ENCODE measurements at places on chromosomes 16 and 17.

DNA sequence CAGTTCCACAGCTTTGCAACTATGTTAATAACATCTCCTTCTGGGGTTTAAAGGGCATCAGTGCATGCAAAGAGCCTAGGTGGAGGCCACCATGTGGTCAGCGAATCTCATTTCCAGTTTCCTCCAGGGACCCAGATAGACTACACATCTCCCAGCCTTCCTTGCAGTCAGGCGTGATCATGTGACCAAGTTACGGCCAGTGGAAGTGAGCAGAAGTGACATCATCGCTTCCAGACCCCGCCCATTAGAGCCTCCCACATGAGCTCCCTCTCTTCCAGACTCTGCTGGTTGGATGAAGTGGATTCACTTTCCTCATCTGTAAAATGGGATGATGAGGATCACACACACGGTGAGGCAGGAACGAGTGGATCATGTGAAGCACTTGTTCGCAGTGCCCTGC is 27.4 kb upstream of the KDM8 start:
- DNase-seq, result no peak

- DNase-seq, result no peak
These were observed 4.7 kb downstream of the ZNF598 start for GRCh38 chr16:2004795-2005517.

- DNase-seq, result peak; percentile 35
These were observed 120.2 kb downstream of the METRNL start for GRCh38 chr17:83199500-83200201.

DNA sequence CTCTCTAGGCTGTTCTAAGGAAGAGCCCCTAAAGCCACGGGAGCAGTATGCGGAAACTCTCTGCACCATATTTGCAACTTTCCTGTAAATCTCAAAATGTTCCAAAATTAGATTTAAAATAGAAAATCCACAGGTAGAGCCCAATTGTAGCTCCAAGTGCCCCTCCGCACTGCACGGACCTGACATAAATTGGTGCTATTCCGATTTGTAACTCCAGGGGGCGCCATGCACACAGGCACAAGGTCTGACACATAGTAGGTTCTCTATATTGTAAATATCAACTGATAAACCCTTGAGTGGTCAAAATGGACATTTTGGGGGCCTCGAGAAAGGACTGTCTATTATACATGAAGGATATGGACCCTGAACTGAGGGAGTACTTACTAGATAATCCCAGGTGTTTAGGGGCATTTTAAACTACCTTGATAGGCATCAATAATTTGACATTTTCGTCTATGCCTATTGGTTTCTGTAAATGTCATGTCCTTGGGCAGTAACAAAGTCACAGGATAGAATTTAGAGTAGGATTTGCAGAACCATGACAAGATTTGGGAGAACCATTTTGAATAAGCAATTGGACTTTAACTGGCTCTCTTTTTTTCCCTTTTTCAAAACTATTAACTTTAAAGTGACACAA is 36.6 kb upstream of the TMEM132E start:
- peak; percentile 21 for DNase-seq

DNA sequence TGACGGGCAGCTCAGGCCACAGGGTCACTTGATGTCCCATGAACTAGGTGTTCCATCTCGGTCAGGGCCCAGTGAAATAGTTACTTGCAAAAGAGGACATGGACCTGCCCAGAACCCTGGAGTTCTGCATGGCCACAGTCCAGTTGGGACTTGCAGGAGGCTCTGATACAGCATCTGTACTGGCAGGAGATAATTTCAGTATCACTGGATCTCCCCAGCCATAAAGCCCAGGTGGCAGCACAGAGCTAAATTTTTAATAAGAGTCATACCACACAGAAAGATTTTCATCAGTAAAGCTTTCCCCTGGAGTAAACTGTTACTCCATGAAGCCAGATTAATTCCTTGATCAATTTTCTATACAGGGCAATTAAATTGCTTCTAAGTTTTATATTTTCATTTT is 18.0 kb upstream of the SLC16A5 start:
- DNase-seq, result no peak

- no peak for DNase-seq
These were observed 24.5 kb downstream of the STXBP4 start for GRCh38 chr17:54992797-54993639.

DNA sequence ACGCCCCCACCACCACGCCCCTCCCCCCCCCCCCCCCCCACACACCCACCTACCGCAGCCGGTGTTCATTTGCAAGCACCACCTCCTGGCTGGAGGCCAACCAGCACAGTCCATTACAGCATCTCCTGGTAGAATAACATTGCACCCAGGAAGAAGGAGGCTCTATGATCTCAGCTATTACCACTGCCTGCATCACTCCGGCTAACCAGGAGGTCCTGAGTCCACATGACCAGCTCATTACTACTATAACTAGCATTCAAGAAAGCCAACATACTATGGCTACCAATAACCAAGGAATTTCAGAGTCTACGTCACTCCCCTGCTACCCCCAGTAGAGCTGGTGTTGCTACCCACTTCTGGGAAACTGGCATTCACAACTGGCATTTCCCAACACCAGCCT is 81.1 kb upstream of the ALOX12 start:
- DNase-seq, result no peak

DNA sequence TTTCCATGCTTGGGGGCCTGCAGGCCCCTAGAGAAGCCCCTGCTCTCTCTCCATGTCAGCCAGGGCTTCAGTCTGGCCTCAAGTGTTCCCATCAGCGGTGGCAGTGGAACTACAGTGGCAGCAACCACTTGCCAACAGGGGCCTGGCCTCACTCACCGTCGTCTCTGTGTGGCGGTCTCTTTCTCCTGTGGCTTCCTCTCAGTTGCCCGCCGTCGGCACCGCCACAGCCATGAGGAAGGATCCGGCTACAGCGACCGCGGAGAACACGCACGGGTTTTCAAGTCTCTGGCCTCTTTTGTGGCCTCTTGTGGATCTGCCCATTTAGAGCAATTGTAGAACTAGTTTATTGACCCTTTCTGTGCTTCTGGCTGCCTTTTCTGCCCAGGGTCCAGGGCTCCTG is 8.5 kb downstream of the ARMC7 start:
- no peak for DNase-seq

DNA sequence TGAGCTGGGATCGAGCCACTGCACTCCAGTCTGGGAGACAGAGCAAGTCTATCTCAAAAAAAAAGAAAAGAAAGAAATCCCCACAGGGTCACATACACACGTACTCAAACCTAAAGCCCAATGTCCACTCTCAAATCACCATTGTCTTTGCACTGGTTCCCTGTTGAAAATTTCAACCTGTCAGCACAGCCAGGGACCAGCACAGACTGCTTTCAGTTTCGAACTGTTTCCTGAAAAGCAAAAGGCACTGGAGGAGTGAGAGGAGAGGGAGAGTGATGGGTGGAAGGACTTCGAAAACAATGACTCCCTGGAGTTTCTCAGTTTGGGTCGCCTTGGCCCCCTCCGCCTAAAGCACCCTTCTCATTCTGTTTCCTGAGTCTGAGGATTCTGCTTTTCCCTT is 9.0 kb upstream of the CD300C start:
- DNase-seq, result no peak

- DNase-seq, result no peak
These were observed 22.2 kb upstream of the PIK3R6 start for GRCh38 chr17:8889458-8890210.

GRCh38 chr17:69579961-69580677 is 165.6 kb downstream of the MAP2K6 start:
- no peak for DNase-seq

GRCh38 chr17:27390540-27390939 is 65.7 kb upstream of the KSR1 start:
- no peak for DNase-seq

GRCh38 chr17:1736348-1737281 is 6.1 kb upstream of the SERPINF2 start:
- DNase-seq, result no peak

DNA sequence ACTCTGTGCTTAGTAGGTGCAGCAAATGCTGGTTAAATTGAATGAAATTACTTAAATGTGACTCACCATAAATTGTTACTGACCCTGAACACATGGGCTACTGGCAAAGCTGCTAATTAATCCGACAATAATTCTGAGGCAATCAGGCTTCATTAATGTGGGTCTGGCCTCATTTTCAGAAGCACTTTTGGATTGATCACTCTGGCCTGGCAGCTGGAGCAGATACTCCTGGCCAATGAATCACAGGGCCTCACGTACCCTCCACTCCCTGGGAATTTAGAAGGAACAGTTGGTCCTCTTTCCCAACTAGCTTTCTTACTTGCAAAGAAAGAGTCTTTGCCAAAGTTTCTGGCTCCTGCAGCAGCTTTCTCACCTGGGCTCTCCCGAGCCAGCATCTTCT is 162.0 kb upstream of the ZKSCAN2 start:
- DNase-seq, result no peak

DNA sequence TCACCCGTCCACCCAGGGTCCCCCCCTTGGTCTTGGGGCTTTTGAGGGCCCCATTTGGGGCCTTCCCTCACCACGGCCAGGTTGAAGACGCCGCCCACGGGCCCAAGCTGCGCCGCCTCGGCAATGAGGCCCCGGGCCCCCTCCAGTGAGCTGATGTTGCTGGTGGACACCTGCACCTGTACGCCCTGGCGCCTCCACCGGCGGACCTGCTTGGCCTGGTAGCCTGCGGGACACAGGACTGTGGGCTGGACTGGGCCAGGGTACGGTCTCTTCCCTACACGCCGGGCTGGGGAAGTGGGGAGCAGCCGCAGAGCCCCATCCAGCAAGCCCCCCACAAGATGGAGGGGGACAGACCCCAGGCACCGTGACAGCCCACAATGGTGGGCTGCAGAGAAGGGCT is 15.6 kb downstream of the FASN start:
- no peak for DNase-seq

GRCh38 chr17:6651919-6652452 is 424 bp downstream of the C17orf100 start:
- no peak for DNase-seq

- no peak for DNase-seq
These were observed 26.4 kb downstream of the PIGL start for GRCh38 chr17:16243385-16243784.

GRCh38 chr16:66366433-66367299 is at the start of gene CDH5:
TSS of gene CDH5 (plus strand) at chr16:66366691. CDS start at chr16:66379338, 12,647 bp downstream.
- DNase-seq, result no peak

- DNase-seq, result no peak
These were observed 196.9 kb upstream of the MAF start for GRCh38 chr16:79797486-79797885.

- DNase-seq, result peak; percentile 46
These were observed 18.8 kb downstream of the XPO6 start for GRCh38 chr16:28192806-28193529.

DNA sequence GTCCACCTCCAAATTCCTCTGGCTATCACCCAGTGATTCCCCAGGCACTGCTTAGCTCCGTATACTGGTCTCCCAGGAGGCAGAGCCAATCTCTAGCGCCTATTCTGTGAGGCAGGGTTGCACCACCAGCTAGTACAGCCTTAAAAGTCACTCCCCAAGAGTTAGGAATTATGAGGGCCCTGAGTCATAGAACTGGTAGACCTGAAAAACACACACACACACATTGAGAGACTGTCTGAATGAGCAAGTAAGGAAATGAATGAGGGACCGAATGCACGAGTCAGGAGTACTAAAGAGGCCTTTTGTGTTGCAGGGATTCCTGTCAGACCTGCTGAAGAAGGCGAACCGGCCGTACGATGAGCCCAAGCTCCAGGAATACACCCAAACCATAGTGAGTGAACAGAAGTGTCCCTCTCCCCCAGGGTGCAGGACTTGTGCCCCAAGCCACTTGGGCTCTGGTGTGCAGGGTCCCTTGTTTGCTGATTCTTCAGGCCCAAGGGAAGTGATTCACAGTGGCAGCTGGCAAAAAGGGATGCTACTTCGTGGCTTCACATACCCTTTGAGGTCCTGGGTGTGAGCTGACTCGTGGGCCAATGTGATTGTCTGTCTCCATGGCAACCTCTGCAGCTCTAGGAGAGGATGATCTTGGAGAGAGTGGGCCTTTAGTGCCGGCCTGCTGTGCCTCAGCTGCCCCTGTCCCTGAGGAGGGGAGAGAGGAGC is 24.7 kb downstream of the CALB2 start:
- no peak for DNase-seq

- DNase-seq, result no peak
These were observed 212.3 kb upstream of the CDH13 start for GRCh38 chr16:82414476-82414875.

DNA sequence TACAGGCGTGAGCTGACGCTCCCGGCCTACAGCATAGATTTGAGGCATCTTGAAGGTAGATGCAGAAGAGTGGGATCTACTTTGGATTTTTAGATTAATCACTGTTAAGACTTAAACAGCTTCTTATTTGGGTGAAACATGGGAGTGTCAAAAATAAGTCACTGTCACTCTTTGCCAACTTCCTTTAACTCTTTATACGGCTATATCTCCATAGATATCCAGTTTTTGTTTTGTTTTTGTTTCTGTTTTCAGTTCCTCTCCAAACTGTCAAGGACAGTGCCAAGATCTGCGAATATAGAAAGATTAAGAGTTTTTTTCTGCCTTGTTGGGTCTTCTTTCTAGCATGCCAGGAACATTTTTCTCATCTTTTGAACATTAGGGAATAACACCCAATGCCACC is 706.1 kb downstream of the WWOX start:
- DNase-seq, result no peak

DNA sequence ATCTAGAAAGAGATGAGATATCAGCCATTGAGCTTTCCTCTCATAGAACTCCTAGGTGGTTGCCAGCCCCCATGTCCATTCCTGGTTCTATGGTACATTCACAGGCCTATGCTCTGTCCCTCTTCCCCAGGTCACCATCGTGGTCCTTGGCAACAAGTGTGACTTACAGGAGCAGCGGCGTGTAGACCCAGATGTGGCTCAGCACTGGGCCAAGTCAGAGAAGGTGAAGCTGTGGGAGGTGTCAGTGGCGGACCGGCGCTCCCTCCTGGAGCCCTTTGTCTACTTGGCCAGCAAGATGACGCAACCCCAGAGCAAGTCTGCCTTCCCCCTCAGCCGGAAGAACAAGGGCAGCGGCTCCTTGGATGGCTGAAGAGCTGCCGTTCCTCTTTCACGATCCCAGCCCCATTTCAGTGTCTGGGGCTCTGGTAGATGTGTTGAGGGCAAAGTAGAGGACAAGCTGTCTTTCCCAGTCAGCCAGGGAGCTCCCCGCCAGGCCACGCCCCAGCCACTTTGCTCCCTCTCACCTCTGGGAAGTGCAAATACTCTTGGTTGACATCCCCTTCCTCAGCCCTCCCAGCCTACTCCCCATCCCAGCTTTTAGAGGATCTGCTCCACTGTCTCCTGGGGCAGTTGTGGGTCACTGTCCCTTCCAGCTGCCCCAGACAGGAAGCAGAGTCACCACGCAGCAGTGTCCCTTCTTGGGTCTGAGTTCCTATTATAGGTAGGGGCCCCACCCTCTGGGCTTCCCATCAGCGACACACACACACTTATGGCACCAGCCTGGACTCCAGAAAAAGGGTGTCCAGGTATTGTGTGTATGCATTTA is 3.8 kb downstream of the NKIRAS2 start:
- DNase-seq, result no peak

- no peak for DNase-seq
These were observed 181.4 kb upstream of the WSCD1 start for GRCh38 chr17:5888811-5889210.

- no peak for DNase-seq
These were observed 155.8 kb upstream of the SDK2 start for GRCh38 chr17:73799781-73800627.
